Mucosa of gallbladder (tissue), 1 donor: ENCODE measurements at places on chromosomes 11 and 22. TPM values are rescaled to one million over a fixed set of nuclear protein-coding genes. Genes with fewer than 3 reads are reported as not detected.

- no peak for DNase-seq
Measured at GRCh38 chr22:38738475-38739070, 17.2 kb downstream of the SUN2 start.

DNA sequence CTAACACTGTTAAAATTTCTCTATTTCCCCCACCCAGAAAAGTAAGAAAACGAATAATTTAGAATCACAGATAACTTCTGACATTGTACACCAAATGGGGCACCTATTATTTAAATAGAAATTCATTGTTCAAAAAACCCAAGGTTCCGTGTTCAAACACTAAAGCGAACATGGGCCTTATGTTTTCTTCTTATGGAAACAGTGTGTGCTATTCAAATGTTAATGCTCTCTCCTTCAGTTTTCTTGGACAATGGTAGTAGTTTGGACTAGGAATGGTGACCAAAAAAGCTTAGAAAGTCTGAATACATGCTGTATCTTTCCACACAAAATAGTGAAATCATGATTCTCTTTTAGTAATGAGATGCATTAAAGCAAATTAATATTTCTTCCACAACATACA lies 33.7 kb downstream of the VSIG10L2 start:
- no peak for DNase-seq

DNA sequence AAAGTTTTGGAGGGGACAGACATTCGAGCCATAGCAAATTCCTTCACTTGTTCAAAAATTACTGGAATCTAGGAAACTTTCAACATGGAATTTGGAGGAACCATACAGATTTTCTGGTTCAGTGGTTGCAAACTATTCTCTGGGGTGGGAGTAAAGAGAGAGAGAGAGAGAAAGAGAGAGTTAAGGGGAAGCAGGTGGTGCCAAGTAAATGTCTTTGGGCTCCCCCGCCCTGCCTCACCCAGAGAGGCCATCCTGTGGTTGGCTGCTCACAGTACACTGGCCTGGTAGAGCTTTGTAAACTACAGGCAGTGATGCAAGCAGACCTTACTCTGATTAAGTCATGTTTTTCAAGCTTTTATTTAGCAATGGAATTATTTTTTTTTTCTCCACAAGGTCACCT lies 82.6 kb downstream of the ADAMTS15 start:
- DNase-seq = no peak

DNA sequence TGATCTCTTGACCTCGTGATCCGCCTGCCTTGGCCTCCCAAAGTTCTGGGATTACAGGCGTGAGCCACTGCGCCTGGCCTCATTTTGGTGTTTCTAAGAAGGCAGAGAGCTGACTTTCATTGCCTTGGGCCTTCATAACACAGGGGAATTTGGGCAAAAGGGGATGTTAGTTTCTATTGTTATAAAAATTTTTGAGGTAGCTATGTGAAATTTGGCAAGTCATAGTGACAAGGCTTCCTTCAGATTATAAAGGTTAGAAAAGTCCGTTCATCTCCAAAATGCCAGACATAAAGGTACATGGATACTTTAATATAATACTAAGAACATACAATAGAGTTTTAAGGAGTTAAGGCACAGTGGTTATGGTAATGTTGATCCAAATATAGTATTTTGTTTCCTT lies 17.2 kb downstream of the LDHC start:
- no peak for DNase-seq

GRCh38 chr22:41538583-41538982 lies 5.7 kb downstream of the POLR3H start:
- DNase-seq = no peak

DNA sequence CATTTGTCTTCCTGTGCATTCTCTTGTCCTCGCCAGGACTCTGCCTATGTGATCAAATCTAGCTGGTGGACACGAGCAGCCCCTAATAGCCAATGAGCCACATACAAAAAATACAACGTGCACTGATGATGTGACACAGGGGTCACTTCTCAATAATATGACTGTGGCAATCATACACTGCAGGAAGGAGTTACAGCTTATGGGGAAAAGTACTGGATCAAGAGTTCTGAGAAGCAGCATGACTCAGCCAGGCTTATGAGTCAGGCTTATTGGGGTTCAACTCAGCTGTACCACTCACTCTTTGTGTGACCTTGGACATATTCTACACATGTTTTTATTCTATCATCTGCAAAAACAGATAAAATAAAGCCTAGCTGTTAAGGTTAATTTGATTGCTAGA lies 889.4 kb upstream of the TENM4 start:
- no peak for DNase-seq

GRCh38 chr11:132430429-132431062 lies 1060.1 kb downstream of the NTM start:
- no peak for DNase-seq

DNA sequence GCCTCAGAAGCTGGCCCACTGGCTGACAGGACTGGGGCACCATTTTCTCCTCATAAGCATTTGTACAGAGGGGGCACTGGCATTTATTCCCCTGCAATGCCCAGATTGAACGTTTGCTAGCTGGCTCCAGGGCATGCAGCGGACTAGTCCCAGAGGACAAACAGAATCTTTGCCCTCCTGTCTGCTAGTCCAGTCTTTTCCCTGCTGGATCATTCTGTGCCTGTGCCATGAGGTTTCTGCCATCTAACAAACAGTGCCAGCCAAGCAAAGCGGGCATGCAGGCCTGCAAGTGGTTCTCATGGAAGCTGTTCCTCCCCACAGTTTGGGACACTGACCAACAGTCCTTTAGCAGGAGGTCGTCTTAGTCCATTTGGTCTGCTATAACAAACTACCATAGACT lies 53.4 kb downstream of the KCNJ1 start:
- DNase-seq = no peak

GRCh38 chr22:24417200-24417599 lies 10.2 kb upstream of the ADORA2A start:
- DNase-seq = no peak

- DNase-seq = no peak
Measured at GRCh38 chr22:44120314-44120704, 60.4 kb upstream of the PARVG start.

DNA sequence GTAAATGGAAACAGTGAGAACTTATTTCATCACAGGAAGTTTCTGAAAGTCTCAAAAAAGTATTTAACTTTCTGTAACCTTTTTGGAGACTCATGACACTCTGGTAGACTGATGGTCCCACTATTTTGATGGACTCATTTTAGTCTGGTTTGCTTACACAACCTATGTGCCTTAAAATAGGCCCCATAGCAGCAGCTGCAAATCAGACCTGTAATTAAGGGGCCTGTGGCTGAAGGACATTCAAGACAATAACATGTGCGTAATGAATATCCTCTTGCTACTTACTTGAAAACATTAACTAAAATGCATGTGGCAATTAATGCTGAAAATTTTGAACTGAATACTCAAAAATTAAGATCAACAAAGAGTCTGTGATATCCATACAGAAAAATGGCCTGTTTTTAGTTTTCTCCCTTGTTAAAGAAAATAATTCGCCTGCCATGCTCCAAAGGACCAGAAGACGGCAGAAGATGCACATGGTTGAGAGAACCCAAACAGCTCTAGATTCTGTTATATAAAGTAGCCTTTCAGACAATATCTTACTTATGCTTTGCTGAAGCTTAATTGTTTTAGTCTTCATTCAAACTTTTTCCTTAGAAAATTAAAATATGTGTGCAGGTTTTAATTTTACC lies 568.5 kb downstream of the KCNA4 start:
- DNase-seq = no peak

DNA sequence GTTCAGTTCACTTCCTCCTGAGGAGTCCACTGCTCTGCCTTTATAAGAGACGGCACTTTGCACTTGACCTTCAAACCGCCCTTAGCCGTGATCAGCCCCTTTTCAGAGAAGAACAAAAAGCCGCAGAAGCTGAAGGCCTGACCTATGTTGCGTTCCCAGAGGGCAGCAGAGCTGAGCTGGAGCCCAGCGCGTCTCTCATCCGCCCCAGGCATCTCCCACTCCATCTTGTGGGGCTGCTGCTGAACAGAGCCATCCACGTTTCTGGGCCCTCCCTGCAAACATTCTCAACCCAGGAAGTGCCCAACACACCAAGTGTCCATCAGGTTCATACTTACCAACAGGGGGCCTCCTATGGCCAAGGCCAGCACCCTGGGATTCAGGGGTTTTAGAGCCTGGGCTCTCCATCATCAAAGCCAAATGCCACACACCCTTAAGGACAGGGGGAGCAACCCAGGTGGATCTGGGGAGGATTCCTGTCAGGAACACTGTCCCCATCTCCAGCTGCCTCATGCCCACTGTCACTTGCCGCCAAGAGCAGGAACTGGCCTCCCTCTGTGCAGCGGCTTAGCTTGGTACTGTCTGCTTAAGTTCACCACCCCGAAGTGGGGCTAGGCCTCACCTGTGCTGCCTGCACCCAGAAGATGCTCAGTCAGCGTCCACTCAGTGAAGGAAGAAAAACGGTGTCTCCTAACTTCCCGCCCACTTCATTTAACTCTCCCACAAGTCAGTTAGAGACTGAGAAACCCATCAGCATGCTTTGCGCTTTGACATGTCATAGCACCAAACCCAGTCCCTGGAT lies 16.0 kb upstream of the EFCAB6 start:
- DNase-seq = no peak

- DNase-seq = no peak
Measured at GRCh38 chr11:69558519-69558941, 77.1 kb downstream of the LINC01488 start.

- no peak for DNase-seq
Measured at GRCh38 chr11:27524155-27524554, 17.6 kb upstream of the LIN7C start.

DNA sequence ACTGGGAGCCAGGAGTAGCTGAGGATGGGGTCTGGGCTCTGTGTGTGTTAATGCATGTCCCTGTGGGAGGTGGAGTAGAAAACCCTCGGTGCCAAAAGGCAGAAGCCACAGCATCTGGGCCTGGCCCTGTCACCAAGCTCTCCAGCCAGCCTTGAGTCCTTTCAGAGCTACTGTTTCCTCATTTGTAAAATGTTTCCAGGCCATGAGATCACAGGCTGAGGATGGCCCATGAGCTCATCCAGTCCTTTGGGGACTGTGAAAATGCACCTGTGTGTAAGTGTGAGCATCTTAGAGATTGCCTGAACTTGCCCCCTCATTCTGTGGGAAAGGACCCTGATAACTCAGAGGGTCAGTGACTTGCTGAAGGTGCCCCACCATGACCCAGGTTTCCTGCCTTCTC lies 9.1 kb downstream of the ANKK1 start:
- DNase-seq = no peak

- DNase-seq = no peak
Measured at GRCh38 chr11:28939381-28939780, 831.2 kb downstream of the METTL15 start.

- DNase-seq = peak; percentile 22
Measured at GRCh38 chr22:31177420-31178162, 17.6 kb downstream of the RNF185 start.

DNA sequence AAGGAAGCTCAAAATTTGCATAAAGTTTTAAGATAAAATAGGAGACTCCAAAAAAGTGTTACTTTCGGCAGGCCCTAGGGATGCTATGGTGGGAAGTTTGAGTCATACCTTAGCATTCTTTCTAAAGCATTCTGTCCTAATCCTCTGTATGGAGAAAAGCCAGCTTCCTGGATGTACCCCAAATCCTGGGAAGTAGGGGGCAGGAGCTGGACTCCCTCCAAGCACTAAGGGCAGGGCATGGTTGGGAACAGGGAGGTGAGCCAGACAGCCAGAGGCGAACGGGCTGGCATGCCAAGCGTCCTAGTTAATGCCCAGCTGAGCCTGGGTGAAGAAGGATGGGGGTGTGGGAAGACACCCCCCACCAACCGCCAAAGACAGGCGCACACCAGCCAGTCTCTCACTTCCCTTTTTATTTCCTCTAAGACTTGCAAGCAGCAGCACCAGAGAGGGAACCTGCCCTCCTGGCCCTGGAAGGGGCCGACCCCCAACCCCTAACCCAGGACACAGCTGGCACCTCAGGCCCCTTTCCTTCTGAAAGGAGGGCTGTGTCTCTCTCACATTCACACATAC lies 23.9 kb downstream of the RTN4RL2 start:
- DNase-seq = no peak

DNA sequence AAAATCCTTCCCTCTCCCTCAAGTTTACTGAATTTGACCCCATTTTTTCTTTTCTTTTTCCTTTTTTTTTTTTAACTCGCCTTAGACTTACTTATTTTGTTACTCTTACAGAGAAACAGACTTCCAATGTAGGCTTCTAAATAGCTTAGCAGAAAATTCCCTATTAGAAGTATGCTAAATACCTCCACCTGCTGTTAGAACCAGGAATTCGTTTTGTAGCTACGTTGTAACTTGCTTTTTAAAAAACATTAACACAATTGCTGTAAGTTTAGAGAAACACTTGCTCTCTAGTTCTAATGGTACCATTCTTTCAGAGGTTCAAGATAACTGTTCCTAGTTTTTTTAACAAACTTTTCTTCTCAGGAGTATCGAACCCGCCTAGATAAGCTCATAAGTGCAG lies 324.2 kb downstream of the DCDC1 start:
- DNase-seq = no peak

GRCh38 chr22:29443452-29443851 lies 5.1 kb downstream of the RFPL1 start:
- DNase-seq = no peak

- no peak for DNase-seq
Measured at GRCh38 chr22:45194686-45195085, 31.0 kb downstream of the NUP50 start.

GRCh38 chr11:109300211-109300610 lies 121.8 kb upstream of the C11orf87 start:
- DNase-seq = no peak

DNA sequence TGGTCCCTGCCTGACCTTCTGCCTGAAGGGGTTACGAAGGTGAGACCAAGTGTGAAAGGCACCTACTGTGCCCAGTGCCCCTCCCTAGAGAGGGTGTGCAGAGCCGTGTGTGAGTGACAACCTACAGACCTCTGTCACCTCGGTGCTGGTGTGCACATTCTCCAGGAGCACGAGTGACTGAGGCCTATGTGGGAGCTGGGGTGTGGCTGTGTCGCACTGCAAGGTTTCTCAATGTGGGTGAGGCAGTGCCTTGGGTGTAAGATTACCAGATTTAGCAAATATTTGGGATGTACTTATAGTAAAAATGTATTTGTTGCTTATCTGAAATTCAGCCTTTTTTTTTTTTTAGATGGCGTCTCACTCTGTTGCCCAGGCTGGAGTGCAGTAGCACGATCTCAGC lies 5.6 kb downstream of the STARD10 start:
- no peak for DNase-seq

The TMA7B gene
- 0.66 TPM for total RNA-seq

The DNAJB7 gene
- not detected for total RNA-seq

The GRM5 gene
- 0.06 TPM for total RNA-seq

The FGF4 gene
- total RNA-seq = not detected

The KRTAP5-9 gene
- total RNA-seq = 0.23 TPM

The ASCL2 gene
- total RNA-seq = 1.1 TPM

The LRP4 gene
- total RNA-seq = 14.5 TPM

The AQP11 gene
- 5.5 TPM for total RNA-seq

The DEFB131B gene
- total RNA-seq = not detected

The ANO9 gene
- total RNA-seq = 49.3 TPM

The CNIH2 gene
- 1.1 TPM for total RNA-seq

The CDON gene
- total RNA-seq = 25.8 TPM

The NRIP3 gene
- total RNA-seq = 2.7 TPM

The LRRC74B gene
- total RNA-seq = not detected

The SPDYC gene
- total RNA-seq = not detected
